ENCODE measurements at places on chromosomes 12 and 14.

DNA sequence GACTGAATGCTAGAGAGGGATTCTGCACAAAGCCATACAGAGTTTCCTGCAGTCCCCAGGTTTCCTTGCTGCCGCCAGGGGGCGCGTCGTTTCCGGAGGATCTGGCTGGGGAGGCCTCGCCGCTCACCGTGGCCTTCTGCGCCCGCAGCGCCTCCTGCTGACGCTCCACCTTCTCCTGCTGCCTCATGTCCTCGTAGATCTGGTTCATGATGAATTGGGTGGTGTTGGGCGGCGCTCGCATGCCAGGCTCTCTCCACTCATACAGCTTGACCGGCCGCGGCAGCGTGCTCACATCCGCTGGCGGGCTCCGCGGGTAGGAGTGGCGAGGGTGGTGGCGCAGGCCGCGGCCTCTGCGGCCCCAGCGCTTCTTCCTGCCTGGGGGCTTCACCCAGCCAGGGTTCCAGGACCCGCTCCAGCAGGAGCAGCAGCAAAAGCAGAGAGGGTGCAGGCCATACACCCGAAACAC is 987 bp downstream of the CCER1 start:
- DNase-seq, result no peak

DNA sequence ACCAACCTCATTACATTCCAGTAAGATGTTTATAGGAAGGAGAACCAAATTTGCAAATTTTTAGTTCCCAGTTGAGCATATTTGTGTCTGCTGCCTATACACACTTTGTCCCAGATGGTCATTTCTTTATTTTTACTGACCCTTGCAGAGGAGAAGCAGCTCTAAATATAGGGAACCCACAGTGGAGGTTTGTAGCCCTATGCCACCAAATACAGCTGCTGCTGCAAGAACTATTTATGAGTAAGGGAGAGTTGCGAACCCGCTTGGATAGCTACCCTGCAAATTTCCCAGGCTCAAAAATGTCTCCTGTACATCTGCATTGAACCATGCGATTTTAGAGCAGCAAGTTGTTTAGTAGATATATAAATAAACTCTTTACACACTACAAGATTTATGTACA is 48.2 kb downstream of the NAV3 start:
- no peak for DNase-seq

DNA sequence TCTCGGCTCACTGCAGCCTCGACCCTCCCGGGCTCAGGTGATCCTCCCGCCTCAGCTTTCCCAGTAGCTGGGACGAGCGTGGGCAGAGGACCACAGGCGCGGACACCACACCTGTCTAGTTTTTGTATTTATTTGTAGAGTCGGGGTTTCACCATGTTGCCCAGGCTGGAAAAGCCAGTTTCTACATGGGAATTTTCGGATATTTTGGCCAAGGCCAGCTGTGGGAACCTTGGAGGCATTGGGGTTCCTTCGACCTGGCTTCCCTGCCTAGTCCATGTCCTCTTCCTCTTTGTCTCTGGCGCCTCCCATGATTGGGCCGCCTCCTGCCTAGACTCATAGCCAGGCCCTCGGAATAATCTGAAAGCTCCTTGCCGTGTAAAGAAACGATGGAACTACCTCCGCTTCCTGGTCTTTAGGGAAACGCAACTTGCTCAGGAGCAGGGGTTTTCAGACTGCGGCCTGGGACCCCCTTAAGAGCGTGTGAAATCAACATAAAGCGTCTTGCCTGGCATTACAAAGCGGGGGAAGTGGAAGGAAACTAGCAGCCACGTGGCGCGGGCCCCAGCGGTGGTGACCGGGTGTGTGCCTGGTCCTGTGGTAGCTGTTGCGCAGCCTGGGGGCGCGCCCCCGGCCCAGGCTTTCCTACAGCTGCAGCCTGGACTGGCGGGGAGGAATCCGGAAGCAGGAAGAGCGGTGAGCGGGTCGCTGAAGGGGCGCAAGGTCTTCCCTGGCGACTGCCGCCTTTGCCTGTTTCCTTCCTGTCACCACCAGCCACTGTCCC is 1.4 kb upstream of the HSP90AA1 start:
- DNase-seq, result no peak

GRCh38 chr14:99224116-99224910 is 47.7 kb downstream of the BCL11B start:
- DNase-seq, result no peak

DNA sequence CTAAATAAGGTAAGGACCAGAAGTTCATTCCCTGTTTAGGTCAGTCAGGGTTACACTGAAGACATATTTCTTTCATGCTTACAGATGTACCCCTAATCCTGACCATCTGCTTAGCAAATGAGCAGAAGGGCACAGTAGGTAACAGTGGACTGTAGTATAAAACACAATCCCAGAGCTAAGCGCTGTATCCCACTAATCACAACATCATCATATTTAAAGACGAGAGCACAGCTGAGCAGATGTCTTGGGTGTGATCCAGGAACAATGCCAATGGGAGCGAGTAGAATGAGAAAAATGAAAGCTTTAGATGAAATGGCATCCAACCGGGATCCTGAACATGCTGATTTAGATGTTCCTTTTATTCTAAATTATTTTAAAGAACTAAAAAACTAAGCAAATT is 213.4 kb downstream of the CCER1 start:
- DNase-seq, result no peak

DNA sequence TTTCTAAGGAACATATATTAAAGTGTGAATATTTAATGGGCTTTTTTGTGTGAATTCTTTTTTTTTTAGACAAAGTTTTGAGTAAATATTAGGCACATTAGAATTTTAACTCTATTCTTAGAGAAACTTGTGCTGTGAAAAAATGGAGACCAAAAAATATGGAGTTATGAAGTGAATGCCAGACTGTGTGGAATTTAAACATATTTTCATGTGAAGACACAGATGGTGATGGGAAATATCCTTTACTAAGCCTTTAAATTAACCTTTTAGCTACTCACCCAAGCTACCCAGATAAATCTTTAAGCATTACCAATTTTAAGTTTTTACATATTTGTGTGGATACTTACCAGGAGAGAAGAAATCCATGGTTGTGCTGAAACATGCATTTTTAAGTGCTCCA is 148.8 kb upstream of the OTX2 start:
- no peak for DNase-seq

DNA sequence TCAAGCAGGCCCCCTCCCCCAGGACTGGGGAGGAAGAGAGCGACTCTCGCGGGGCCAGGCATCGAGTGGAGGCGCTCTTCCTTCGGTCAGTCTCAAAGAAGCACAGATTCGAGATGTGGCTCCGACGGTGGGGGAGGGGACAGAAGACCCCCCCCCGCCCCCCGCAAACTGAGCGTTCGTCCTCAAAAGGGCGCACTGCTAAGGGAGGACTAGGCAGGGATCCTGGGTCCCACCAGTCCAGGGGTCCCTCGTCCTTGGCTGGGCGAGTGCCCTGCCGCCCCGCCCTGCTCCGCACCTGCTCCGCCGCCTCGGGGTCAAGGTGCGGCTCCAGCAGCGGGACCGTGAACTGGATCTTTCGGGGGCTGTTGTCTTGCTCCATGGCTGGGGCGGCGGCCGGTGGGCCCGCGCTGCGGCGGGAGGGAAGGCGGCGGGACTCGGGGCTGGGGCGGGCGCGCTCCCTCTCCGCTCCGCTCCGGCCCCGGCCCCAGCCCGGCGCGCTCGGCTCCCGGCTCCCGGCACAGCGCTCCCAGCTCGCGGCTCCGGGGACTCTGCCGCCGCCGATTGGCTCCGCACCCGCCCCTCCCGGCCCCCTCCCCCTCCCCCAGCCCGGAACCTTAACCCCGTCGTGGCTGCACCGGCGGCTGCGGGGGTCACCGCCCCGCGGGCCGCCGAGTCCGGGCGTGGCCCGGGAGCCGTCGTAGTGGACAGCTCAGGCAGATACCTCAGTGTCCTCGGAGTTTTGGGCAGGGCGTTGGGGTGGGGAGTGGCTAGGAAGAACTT is at the start of gene PPP1R1A:
Gene PPP1R1A, minus strand, starts transcription at position 550 of the 780 bp plus-strand sequence. Its CDS starts 171 bp downstream, at position 379.
- DNase-seq, result no peak

GRCh38 chr12:101935890-101936746 is 58.7 kb downstream of the DRAM1 start:
- no peak for DNase-seq

DNA sequence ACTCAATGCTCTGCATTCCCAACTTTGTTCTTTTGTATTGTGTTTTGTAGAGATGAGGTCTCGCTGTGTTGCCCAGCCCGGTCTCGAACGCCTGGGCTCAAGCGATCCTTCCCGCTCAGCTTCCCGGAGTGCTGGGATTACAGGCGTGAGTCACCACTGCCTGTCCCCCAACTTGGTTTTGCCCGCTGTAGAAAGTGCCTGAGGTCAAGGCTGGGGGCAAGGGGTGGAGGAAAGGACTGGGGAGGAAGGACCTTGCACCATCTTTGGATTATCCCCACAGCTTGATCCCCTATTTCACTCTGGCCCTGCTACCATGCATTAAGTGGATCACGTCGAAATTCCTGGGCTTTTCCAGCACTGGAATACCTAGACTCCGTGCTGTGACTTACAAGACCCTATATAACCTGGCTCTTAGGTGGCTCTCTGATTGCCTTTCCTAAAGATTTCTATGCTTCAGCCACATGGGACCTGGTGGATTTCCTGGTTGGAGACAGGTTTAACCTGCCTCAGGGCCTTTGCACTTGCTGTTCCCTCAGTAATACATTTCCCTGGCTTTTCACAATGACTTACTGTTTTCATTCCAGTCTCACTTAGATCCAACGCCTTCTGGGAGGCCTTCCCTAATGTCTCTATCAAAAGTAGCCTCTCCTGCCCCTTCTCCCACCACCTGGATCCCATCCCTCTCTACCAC is 608 bp upstream of the PIANP start:
- no peak for DNase-seq

- DNase-seq, result no peak
Observed at GRCh38 chr12:130764475-130765185, 48.5 kb upstream of the RIMBP2 start.
